Mononuclear cell (primary cell): ENCODE measurements at places on chromosomes 1 and 21. TPM values are rescaled to one million over a fixed set of nuclear protein-coding genes. Genes with fewer than 3 reads are reported as not detected.

The DCST1 gene
- 0.21 TPM for total RNA-seq

The PLPPR5 gene
- under 0.01 TPM for total RNA-seq

The ANGEL2 gene
- 73.7 TPM for total RNA-seq

The IRF6 gene
- total RNA-seq = 0.94 TPM

The TYW3 gene
- total RNA-seq = 8.9 TPM

The YTHDF2 gene
- total RNA-seq = 69.0 TPM

The RASAL2 gene
- total RNA-seq = 0.84 TPM

The SRSF11 gene
- 258 TPM for total RNA-seq
